ENCODE measurements at places on chromosomes 1 and 21.
A peak's percentile ranks its signal among the peaks of the same experiment; 100 is the strongest.

DNA sequence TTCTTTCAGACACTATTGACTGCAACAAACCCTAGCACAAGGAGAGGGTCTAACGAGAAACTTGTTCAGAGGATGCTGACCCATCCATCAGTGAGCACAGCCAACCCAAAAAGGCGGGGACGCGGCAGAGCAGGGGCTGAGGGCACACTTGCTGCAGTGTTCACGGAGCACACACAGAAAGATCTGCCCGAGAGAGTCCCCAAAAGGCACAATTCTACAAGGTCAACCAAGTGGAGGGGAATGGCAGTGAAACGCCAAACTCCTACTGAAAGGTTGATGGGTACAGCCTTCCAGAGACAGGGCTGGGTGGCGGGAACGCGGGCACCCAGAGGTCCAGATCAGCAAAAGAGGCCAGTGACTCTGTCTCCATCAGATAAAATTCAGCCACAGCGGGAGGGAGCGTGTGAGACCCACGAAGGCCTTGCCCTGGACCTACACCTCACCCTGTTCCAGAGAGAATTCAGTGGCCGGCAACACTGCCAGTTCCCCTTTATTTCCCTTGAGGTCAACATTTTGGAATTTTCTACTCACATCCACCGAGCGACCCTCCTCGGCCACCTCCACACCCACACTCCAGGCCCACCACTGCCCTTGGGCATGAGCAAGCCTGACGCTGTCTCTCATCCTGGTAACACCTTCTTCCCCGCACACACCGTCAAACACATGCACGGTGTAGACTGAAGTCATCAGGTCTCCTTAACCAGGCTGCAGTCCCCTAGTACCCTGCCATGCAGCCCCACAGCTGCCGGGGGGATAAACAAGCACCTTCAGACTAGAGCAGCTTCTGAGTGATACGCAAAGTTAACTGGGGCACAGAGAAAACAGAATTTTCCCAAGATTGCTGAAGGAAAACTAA is 5.5 kb downstream of the GNG4 start:
- DNase-seq = no peak

GRCh38 chr1:88800382-88801051 is 90.8 kb downstream of the GTF2B start:
- peak; percentile 0 for DNase-seq

DNA sequence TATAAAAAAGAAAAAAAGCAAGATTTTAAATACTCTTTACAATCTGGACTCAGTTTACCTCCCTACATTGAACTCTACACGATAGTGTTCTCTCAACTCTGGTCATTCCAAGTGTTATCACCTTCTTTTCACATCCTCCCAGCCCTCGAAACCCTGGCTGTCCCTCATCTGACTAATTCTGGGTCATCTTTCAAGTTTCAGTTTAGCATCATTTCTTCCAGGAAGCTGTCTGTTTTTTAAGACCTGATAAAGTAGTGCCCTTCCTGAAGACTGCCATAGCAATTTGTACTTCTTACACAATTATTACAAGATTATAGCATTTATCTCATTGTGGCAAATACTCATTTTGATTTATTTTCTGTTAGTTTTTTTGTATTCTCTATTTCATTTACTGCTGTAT is 1.2 kb downstream of the ALG14 start:
- no peak for DNase-seq

- no peak for DNase-seq
Observed at GRCh38 chr1:234611847-234612351, 1.9 kb upstream of the IRF2BP2 start.

DNA sequence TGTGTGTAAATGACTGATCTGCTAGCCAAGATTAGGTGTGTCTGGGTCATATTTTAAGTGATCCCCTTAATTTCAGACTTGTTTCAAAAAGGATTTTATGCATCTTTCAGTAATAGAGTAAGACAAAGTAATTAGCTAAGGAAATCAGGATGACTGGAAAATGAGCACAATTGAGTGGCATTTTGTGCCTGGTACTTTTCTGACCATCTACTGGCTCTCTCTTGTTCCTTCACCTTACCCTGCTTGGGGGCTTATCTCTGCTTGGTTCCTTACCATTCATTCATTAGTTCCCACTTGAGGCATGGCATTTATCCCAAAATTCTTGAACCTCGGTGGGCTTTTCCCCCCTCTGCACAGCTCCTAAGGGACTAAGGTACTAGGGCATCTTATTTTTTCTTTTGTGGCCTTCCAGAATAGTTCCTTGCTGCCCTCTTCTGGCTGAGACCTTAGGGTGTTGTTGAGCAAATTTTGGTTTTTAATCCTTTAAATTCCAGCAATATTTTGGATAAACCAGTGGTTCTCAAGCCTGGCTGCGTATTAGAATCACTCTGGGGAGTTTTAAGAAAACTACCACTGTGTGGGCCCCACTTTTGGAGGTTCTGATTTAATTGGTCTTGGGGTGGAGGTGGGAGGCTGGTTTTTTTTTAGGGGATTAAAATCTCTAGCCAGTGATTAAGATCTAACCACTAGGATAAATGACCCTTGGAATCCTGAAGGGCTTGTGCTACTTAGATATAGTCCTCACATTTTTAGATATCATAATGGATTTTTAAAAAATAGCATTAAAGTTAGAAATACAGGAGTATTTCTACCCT is 50.8 kb downstream of the HS2ST1 start:
- DNase-seq = no peak

DNA sequence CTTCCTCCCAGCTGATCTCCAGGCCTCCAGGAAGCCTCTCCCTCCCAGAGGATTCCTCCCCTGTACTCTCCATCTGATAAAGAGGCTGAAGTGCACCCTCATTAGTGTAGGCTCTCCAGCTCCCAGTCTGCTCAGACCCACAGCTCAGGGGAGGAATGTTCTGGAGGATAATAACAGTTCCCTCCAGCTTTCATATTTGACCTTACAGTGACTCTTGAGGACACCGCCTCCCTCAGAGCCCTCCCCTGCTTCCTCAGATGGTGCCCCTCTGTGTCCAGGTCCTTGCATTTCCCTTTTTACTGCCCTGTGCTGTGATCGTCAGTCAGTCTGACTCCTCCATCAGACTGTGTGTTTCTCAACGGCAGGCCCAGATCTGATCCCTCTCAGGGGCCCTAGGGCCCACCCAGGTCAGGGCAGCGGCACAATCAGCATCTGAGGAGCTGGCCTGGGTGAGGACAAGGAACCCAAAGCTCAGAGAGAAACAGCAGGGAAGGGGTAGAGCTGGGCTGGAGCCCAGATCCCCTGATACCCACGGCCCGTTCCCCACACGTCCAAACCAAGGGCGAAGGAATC is 1.1 kb upstream of the SHISAL2A start:
- no peak for DNase-seq

- DNase-seq = no peak
Observed at GRCh38 chr1:178885869-178886268, 15.0 kb upstream of the ANGPTL1 start.

- peak; percentile 9 for DNase-seq
Observed at GRCh38 chr21:30839304-30839703, 9.7 kb upstream of the KRTAP7-1 start.

GRCh38 chr1:160629286-160630210 is 17.3 kb downstream of the SLAMF1 start:
- no peak for DNase-seq

DNA sequence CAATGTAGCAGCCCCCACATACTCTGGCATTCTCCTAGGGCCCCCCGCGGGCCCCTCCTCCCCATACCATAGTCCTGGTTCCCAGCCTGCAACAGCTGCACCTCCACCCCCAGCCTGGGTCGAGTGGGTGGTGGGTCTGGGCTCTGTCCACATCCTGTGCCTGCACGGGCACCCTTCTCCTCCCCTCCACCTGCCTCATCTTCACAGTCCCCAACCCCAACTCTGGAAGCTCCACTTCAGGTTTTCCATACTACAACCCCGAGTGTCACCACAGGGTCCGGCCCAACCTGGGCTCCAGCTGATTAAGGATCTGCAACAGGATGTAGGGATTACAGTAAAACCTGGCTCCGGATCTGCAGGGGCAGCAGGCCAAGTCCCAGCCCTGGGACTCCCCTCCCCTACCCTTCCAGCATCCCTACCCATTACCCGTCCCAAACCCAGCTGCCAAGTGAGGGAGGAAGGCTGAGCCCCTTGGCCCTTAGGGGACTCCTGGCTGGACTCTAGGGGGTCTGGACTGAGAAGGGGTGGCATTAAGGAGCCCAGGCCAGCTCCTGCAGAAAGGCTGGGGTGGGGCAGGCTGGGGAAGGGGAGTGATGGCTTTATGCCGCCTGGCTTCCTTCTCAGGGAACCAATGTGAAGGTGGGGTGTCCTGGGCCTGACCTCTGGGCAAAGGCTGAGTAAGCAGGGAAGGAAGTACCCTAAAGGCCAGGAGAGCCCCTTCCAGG is 116.8 kb downstream of the CASZ1 start:
- no peak for DNase-seq

- DNase-seq = no peak
Observed at GRCh38 chr1:158809862-158810261, 21.3 kb upstream of the MNDA start.

DNA sequence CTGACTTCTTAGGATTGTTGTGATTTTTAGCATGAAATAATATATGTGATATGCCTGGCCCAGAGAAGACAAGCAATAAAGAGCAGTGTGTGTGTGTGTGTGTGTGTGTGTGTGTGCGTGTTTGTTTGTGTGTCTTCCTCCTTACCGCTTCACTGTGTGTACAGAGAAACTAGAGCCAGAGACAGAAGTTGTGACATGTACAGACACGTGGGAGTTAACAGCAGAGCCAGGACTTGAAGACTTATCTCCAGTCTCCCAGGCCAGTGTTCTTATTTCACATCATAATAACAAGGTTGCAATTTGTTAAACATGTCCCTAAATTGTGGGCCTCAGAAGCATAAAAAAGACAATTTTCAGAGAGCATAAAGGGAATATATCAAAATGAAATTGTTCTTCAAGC is 192.0 kb upstream of the JUN start:
- no peak for DNase-seq

GRCh38 chr1:44554706-44555105 is 119.6 kb downstream of the TMEM53 start:
- DNase-seq = no peak

- no peak for DNase-seq
Observed at GRCh38 chr1:65388908-65389695, 31.4 kb upstream of the LEPR start.

- no peak for DNase-seq
Observed at GRCh38 chr1:198933515-198934222, 294.8 kb downstream of the PTPRC start.

DNA sequence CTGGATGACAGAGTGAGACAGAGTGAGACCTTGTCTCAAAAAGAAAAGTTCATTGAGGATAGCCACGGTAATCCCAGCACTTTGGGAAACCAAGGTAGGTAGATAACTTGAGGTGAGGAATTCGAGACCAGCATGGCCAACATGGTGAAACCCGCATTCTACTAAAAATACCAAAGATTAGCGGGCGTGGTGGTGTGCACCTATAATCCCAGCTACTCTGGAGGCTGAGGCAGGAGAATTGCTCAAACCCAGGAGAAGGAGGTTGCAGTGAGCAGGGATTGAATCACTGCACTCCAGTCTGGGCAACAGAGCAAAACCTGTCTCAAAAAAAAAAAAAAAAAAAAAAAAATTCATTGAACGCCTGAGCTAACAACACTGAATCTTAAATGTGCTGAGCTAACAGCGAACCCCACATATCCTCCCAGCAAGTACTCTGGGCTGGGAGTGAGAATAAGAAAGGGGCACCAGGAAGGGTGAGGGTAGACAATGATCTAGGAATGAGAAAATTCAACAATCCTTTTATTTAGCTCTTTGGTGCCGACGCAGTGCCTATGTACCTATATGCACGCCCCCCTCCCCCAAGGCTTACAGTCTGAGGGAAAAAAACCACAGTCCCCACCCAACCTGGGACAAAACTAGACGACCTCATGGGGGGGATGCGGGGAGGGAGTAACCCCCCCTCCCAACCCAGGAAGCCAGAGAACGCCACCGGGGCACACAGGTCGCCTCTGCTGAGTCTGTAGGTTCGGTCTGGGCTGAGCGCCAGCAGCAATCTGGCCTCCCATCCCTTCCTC is 1.4 kb upstream of the CACNA1S start:
- DNase-seq = no peak

- DNase-seq = peak; percentile 80
Observed at GRCh38 chr1:26336477-26337205, 17.3 kb downstream of the CRYBG2 start.

- DNase-seq = no peak
Observed at GRCh38 chr1:63674238-63674864, 81.1 kb downstream of the PGM1 start.

DNA sequence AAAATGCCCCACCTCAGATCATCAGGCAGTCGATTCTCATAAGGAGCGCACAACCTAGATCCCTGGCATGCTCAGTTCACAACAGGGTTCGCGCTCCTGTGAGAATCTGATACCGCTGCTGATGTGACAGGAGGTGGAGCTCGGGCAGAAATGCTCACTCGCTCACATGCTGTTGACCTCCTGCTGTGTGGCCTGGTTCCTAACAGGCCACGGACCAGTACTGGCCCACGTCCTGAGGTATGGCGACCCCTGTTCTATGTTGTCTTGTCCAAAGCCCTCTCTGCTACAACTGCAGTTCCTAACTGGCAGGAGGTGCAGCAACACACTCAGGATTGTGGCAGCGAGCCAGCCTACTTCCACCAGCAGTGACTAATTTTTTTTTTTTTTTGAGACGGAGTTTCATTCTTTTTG is 70.6 kb downstream of the CLSTN1 start:
- DNase-seq = no peak

DNA sequence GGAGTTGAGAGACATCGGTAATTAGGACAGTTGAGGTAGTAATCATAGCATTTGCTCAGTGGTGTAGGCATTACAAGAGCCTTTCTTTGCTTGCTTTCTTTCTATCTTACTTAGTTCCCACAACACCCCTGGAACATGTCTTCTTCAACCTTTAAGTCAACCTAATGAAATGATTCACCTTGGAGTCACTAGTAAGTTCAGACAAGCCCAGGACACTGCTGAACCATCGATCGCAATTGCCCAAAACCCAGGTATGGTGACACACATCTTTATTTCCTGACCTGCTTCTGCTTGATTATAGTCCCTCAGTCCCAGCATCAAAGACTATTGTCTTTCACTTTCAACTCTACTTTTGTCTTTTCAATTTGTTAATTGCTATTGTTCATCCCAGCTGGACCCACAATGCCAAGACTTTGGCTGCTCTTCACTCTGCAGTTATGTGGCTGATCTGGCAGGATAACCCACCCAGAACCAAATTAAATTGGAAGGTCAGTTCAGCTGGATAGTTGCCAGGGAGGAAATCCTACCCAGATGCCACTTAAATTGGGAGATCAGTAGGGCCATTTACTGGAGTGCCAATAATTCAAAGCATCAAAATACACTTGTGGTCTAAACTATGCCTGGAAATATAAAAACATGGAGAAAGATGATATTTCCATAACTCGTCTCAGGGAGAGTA is 272.9 kb downstream of the RWDD3 start:
- DNase-seq = no peak

GRCh38 chr1:47003896-47004403 is 19.5 kb upstream of the CYP4X1 start:
- no peak for DNase-seq

GRCh38 chr21:41207401-41208375 is 39.7 kb downstream of the BACE2 start:
- no peak for DNase-seq

GRCh38 chr1:59249396-59250137 is 47.3 kb upstream of the FGGY start:
- DNase-seq = no peak

GRCh38 chr21:43644609-43645008 is 14.7 kb downstream of the HSF2BP start:
- no peak for DNase-seq

Measured in stimulated activated CD8-positive, alpha-beta memory T cell treated with anti-CD3 and anti-CD28 coated beads, Interleukin-15, amount 100 ng/mL, for 48 hours (primary cell).